ENCODE measurements at places on chromosomes 6 and 20.

- DNase-seq, result no peak
Observed at GRCh38 chr20:42118409-42119125, 500.4 kb upstream of the CHD6 start.

DNA sequence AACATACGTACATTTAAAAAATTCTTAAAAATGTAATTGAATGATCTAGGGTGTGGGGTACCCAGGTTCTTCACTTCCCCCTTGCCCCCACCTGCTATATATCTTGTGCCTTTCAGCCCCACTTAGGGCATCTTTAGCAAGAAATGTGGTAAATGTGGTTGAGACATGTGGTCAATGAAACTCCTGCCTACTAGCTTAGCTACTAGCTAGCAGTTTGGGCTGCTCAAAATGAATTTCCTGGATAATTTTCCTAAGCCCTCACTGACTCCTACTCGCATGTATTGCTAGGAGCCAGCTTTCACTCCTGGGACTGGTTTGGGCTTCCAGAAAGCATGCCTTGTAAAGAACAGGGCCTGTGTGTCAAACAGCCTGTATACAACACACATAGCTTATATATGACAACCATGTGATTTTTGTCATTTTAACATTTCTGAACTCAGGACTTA, 257.3 kb downstream of the ATXN1 start:
- DNase-seq, result no peak

- no peak for DNase-seq
Observed at GRCh38 chr6:35213824-35214756, at the start of gene SCUBE3. TSS of gene SCUBE3 (plus strand) at chr6:35213956. CDS start at chr6:35214419, 463 bp downstream.

DNA sequence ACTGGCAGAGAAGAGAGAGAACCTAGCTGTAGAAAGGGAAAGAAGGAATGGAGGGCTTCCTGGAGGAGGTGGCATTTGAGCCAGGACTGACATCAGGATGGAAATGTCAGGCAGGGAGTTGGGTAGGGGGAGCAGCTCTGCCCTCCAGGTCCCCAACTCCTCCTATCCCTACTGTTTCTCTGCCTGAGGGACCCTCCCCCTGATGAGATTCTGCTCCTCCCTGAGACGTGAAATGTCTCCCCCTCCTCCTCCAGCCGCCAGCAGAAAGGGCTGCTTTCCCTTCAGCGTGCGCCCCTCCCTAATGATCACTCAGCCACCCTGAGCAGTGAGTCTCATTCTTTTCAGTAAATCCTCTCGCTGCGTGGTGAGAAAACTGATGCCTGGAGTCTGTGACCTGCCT, 40.6 kb downstream of the HLA-DPB1 start:
- DNase-seq, result no peak

DNA sequence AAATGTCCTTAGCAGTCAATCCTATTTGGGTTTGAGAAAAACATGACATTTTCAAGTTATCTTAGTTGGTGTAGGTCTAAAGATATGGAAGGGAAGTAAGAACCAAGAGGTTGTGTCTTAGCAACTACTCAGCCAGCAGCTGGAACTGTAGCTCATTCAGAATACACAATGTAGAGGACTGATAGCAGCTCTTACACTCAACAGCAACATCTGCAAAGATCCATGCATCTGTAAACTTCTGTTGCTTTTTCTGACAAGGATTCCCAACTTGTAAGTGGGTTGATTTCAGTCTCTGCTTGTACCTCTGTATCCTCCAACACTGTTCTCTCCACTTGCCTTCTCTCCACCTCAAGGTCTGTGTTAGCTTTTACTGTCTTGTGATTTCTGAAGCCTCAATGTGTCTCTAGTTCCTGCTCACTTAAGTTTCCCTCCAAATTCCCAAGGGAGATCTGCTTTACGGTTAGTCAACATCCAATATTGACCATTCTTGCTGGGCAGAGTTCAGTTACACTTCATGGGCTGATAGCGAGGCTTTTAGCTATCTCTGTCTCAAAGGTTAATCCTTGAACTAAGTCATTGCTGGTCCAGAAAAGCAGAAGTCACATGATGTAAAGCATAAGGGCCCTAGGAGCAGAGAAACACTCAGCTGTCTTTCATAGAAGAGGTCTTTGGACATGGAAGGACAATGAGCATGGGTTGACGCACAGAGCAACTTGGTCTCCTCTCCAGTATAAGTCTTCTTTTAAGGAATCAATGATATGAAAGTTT, 71.6 kb upstream of the LGSN start:
- DNase-seq, result no peak

DNA sequence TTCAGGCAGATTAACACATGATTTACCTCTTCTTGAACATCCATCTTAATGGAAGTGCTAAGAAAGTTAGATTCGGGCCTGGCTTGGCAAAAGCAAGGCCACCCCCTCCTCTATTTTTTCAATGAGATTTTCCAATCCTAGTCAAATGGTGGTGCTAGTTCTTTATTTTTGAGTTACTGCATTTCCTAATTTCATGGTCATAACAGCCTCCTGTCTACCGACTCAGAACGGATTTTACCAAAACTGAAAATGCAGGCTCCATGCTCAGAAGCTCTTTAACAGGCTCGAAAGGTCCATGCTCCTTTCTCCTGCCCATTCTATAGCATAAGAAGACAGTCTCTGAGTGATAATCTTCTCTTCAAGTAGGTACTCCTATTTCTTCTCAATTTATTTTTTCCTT, 117.2 kb upstream of the ESR1 start:
- no peak for DNase-seq

- DNase-seq, result no peak
Observed at GRCh38 chr20:10375191-10375590, 58.8 kb downstream of the MKKS start.

DNA sequence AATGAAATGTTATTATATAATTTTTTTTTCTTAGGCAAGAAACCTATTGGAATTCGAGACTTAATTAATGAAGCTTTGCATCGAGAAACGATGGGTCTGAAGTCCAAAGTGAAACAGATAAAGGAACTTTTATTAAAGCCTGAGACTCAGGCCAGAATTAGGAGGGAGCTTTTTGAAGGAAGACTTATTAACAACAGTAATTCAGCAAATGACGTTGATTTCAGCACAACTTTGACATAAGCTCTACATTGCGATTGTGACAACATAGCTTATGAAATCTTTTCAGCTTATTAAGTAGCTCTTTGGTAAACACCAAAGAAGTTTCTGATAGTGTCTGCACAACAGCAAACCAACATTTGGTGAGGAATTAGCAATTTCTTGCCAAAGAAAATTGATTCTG, 147.1 kb downstream of the AKAP7 start:
- DNase-seq, result no peak

GRCh38 chr6:154435400-154435945, 75.0 kb downstream of the CNKSR3 start:
- DNase-seq, result no peak

- DNase-seq, result no peak
Observed at GRCh38 chr6:84842525-84843166, 78.2 kb upstream of the TBX18 start.

GRCh38 chr20:21099751-21100577, 6.2 kb downstream of the LINC00237 start:
- peak; percentile 17 for DNase-seq

DNA sequence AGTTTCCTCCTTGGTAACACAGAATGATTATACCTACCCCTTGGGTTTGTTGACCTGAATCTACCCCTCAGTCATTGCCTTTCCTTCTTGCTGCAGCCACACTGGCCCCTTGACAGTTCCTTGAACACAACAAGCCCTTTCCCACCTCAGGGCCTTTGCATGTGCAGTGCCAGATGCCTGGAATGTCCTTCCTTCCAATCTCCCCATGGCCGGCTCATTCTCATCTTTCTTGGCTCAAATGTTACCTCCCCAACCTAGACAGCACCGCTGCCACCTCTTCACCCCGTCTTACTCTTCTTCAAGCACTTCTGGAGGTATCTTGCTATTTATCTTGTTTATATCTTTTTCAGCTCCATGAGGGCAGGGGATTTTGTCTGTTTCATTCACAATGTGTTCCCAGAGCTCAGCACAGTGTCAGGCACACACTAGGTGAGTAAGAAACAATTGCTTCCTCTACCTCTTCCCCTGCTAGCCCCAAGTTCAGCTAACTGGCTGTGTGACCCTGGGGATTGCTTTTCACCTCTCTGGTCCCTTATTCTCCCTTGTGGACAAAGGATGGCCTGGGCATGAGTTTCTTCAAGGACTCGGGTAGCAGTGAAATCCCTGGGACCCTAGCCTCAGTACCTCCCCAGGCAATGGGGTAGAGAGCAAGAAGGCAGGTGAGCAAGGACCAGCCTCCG, 121.5 kb downstream of the CEBPB start:
- DNase-seq, result no peak

- no peak for DNase-seq
Observed at GRCh38 chr6:120354452-120355098, 979.7 kb downstream of the TBC1D32 start.

DNA sequence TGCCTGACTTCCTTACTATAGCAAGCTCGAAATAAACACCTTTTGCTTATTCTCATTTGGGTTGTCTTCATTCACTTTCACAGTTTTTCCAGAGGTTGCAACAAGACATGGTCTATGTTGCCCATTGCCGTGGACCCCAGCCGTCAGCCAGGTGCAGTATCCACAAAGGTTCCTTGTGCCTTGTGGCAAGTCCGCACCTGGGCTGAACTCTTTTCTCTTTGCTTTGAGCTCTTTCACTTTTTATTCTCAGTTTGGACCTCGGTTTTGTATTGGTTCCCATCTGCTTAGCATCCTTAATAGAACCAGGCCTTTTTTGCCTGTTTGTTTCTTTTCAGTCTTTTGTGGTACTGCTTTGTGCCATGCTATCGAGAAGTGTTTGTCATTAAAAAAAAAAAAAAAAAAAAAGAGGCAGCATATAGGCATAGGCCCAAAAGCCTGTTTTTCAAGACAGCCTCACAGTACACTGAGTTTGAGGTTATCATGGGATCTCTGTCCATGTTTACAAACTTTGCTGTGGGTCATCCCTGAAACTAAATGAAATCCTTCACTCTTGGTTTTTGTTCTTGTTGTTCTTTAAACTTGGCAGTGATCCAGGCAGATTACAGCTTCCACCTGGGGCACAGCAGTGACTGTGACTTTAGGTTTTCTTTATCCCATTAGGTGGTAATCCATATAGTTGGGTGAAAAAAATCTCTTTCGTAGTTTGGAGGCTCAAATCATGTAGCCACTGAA, 33.3 kb downstream of the GSTA3 start:
- no peak for DNase-seq

DNA sequence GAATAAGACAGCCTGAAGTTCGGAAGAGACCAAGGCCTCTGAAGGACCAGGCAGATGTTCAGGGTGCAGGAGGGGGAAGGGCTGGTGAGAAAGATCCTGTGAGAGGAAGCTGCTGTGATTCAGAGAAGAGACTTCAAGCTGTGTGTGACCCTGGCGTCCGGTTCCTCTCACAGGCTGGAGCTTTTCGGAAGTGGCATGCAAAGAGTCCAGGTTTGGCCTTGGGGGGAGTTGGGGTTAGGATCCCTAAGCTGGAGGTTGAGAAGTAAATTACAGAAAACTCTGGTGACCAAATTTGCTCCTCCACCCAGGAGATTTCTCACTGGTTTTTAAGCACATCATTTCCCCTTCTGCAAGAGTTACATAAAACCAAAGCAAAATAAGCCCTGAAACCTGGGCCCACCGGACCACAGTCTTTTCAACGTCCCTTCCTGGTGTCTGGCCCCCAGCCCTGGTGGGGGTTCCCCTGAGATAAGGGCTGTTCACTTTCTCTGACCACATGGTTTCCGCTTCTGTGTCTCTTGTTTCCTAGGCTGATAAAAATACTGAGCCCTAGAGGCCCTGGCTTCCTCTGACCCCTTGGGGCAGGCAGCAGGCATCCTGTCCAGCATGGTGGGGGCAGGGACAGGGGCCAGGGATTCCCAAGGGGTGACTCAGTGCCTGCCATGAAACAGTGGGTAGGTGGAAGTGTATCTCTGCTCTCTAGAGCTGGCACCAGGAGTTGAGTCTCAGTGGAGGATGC, 12.0 kb upstream of the LTA start:
- no peak for DNase-seq

GRCh38 chr6:46521464-46521971, 30.3 kb upstream of the RCAN2 start:
- DNase-seq, result no peak

GRCh38 chr6:18099511-18099910, 23.0 kb downstream of the NHLRC1 start:
- DNase-seq, result no peak

- DNase-seq, result no peak
Observed at GRCh38 chr6:158939255-158940159, 60.5 kb downstream of the RSPH3 start.

GRCh38 chr20:62795023-62795761, 1.1 kb upstream of the MRGBP start:
- DNase-seq, result peak; percentile 53

DNA sequence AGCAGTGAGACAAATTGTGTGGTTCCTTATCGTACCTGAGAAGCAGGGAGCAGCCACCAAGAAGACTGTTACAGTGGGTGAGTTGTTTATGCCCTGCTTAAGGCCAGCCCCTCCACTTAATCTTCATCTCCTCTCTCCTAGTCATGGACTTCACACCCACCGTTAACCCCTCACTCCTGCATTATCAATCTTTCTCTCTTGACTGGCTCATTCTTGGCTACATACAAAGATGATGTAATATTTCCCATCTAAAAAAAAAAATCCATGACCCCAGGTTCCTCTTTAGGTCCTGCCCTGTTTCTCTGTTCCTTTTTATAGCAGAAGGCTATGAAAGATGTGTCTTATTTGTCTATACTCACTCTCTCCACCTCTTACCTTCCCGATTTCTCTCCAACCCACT, 72.4 kb downstream of the SHLD1 start:
- no peak for DNase-seq

DNA sequence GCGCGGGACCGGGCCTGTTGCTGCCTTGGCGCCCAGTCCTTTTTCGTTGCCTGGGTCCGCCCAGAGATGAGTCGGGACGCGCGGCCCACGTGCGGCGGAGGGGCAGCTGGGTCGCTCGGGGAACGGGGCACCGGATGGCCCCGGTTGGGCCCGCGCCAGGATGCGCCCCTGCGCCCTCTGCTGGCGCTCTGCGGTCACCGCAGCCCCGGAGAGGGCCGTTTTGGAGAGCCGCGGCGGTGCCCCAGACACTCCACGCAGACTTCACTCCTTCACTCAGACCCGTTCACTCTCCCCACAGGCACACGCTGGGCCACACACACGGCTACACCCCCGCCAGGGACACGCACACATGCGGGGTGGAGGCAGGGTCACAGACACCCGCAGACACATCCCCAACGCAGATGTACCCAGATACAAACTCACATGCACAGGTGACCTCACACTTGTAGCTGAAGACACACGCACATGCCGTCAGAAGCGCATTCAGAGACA, 38.8 kb downstream of the SRC start:
- DNase-seq, result peak; percentile 66

- no peak for DNase-seq
Observed at GRCh38 chr6:84258866-84259265, 31.4 kb upstream of the CEP162 start.

GRCh38 chr6:51830666-51831065, 256.7 kb downstream of the PKHD1 start:
- DNase-seq, result no peak

DNA sequence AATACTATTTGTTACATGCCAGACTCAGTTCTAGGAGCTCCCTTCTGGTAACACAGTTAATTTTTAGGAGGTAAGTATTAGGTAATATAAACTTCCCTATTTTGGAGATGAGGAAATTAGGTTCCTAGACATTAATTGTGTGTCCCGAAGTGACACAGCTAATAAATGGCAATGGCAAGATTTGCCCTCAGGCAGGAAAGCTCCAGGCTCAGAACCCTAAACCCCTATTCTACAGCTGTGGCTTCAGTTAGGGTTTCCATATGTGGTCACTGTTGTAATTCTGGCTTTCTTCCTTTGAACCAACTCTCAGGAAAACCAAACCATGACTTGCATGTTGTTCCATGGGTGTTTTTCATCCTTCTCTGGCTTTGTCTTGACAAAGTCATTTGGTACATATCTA, 188.2 kb downstream of the PLCB1 start:
- DNase-seq, result no peak

- DNase-seq, result no peak
Observed at GRCh38 chr6:10084111-10084986, 330.5 kb downstream of the TFAP2A start.

Measured in effector CD4-positive, alpha-beta T cell (primary cell).